Stimulated activated CD8-positive, alpha-beta memory T cell treated with anti-CD3 and anti-CD28 coated beads, Interleukin-15, amount 100 ng/mL, for 24 hours (primary cell): ENCODE measurements at places on chromosomes 12 and 14.

DNA sequence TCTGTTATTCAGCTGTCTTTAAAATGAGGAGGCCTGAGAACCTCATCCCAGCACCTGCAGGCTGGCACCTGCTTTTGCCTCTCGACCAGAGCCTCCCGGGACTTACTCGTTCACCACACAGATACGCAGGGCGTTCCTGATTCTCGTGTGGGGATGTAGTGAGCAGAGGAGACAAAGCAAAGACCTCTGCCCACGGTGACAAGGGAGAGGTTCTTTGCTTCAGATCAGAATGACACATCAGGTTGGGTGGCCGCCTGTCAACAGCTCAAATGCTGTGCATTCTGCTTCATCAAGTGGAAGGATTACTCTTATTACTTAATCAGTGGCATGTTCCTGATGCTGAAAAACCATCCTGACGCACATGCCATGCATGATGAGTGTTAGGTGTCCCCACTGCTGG lies 24.4 kb downstream of the DEGS2 start:
- DNase-seq: no peak

DNA sequence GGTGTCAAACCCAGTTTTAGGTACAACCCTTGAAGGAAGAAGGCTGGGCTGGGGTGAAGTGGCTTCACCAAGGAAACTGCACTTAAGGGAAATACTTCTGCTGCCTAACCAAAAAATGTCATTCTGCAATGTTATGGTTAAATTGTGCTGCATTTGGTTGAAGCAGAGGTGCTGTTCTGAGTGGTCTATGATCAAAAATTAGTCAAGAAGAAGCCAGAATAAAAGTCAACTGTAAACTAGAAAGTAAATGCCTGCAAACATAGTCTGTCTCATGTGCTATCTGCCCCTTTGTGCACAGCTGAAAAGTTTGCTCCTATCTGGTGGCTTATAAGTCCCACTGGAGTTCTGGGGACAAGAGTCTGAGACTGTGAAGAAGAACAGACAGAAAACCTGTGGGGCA lies 158.8 kb downstream of the C12orf42 start:
- DNase-seq: no peak

GRCh38 chr14:82313889-82314288 lies 780.2 kb upstream of the SEL1L start:
- no peak for DNase-seq

GRCh38 chr12:68959143-68959858 lies 26.3 kb upstream of the CPM start:
- DNase-seq: no peak

DNA sequence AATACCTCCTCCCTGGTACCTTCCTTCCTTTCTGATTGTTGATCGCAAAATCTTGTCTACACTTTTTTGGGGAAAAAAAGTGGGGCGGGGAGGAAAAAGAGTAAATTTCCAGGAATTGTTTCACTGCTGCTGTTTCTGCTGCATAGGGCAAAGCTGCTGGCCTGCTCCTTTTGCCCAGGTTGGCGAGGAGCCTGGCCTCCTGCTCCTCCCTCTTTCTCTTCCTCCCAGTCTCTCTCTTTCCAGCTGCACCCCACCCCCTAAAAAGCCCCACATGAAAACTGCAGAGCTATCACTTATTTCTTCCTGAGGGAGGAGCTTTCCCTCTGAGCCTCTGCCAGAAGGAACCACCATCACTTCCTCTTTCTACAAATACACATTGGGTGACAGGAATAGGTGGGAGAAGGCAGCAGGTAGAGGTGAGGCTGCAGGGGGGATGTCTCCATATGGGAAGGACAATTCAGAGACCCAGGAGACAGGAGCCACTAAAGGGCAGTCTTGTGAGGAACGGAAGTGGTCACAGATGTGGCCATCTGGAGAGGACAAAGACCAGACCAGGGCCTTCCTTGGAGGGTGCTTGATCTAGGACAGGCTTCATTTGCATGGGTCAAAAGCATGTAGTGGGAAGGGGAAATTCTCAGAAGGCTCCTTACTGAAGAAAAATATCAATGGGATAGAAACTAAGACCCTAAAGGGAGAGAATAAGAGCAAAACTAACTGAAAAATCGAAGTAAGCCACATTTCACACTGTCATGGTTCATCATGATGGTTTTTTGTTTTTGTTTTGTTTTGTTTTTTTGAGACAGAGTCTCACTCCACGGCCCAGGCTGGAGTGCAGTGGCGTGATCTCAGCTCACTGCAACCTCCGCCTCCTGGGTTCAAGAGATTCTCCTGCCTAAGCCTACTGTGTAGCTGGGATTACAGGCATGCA lies 14.8 kb downstream of the ZBTB39 start:
- no peak for DNase-seq
